ENCODE measurements at places on chromosomes 11 and 22.

DNA sequence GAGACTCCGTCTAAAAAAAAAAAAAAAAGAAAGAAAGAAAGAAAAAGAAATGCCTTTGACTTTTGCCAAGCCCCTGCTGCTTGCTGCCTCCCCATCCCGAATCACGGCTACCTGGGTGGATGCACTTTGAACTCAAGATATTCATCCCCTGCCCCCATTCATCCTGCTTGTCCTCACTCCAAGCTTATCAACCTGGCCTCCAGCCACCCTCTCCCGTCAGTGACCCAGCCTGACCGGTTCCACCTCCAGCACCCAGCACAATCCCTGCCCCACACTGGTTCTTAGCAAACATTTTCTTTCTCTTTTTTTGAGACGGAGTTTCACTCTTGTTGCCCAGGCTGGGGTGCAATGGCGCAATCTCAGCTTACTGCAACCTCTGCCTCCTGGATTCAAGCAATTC, 44.4 kb downstream of the CYTH4 start:
- DNase-seq: no peak

DNA sequence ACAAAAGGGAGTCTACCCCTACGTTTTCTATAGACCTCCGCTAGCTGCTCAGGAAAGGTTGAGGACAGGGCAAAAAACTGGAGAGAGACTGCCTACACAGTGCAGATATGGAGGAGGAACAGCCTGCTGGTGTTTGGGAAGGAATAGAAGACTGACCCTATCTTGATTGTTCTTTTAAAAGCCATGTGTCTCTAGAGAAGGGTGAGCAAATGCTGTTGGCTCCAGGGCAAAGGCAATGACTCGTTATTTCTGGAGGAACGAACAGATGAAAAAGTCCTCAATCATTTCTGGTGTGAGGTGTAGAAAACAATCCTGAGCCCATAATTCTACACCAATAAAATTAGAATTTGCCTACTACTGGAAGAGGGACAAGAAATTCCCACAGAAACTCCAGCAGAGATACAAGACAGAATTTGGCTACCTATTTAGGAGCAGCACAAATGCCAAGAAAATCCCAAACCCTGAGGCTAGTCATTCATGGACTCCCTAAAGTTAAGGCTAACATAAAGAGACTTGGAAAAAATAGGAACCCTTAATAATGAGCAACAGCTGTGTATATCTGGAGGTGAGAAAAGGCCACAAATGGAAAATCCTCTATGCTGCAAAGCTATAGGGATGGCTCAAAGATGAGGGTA, 1206.3 kb upstream of the CNTN5 start:
- DNase-seq: no peak

DNA sequence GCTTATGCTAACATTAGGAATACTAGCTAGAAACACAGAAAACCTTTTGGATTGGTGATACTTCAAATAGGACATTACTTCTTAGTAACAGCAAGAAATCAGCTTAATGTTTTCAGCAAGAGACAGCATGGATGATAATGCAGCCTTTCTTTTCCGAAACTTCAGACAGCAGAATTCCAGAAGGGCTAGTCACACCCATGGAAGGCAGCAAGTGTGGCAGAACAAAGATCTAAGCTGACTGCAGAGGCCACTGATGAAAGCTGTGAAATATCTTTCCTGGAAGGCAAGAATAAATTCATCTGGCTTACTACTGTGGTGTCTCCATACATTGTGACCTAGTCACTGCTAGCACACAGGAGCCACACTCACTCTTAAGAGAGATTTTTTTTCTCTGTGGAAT, 100.3 kb downstream of the CCDC83 start:
- no peak for DNase-seq

- DNase-seq: no peak
These were observed 111.2 kb upstream of the FGF3 start for GRCh38 chr11:69930081-69931059.

- DNase-seq: no peak
These were observed 14.0 kb downstream of the DDX25 start for GRCh38 chr11:125918140-125918840.

DNA sequence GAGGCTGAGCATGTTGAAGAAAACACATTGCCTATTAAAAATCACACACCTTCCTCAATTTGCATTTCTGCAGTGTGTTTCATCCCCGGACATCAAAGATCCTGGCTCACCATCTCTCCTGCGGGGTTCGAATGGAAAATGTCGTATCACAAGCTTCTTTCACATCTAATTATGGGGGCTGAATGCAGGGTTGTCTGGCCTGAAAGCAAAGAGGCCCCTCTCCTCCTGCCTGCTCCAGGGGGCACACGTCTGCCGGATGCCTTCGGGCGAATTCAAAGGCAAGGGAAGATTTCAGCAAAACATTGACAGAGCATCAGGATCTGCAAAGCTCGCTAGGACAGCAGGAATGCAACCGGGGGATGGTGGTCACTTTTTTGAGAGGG, 1447.7 kb downstream of the TBC1D22A start:
- peak; percentile 69 for DNase-seq

DNA sequence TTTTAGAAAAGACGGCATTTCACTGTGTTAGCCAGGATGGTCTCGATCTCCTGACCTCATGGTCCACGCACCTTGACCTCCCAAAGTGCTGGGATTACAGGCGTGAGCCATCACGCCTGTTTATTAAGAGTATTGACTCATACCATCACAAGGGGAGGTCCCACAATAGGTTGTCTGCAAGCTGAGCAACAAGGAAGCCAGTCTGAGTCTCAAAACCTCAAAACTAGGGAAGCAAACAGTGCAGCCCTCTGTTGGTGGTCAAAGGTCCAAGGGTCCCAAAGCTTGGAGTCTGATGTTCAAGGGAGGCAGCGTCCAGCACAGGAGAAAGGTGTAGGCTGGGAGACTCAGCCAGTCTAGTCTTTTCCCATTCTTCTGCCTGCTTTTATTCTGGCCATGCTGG, 32.8 kb upstream of the LDLRAD3 start:
- DNase-seq: no peak

Data from eye (tissue), 1 donor.